ENCODE measurements at places on chromosomes 3 and 15. TPM values are rescaled to one million over a fixed set of nuclear protein-coding genes. Genes with fewer than 3 reads are reported as not detected.
A peak's percentile ranks its signal among the peaks of the same experiment; 100 is the strongest.

The ACKR2 gene
- 1.0 TPM for total RNA-seq

The TMEM266 gene
- not detected for total RNA-seq

The NDUFAF3 gene
- total RNA-seq, result 89.8 TPM

The KNL1 gene
- 1.1 TPM for total RNA-seq

The PLA2G4E gene
- not detected for total RNA-seq

The GATA2 gene
- 4.0 TPM for total RNA-seq

The STRC gene
- total RNA-seq, result 0.35 TPM

The GOLGA6L4 gene
- 8.7 TPM for total RNA-seq

The TBL1XR1 gene
- 132 TPM for total RNA-seq

The SRPRB gene
- total RNA-seq, result 35.1 TPM

The RIOX2 gene
- total RNA-seq, result 23.0 TPM

The C3orf38 gene
- total RNA-seq, result 19.4 TPM

The MAGI1 gene
- total RNA-seq, result 7.3 TPM

The FILIP1L gene
- total RNA-seq, result 59.6 TPM

- DNase-seq, result no peak
Measured at GRCh38 chr3:112519424-112520001, 20.2 kb upstream of the BTLA start.

- peak; percentile 60 for DNase-seq
Measured at GRCh38 chr3:130894130-130894985, 474 bp downstream of the ATP2C1 start.

GRCh38 chr3:15324379-15324808 is 8.0 kb downstream of the SH3BP5 start:
- DNase-seq, result peak; percentile 43

DNA sequence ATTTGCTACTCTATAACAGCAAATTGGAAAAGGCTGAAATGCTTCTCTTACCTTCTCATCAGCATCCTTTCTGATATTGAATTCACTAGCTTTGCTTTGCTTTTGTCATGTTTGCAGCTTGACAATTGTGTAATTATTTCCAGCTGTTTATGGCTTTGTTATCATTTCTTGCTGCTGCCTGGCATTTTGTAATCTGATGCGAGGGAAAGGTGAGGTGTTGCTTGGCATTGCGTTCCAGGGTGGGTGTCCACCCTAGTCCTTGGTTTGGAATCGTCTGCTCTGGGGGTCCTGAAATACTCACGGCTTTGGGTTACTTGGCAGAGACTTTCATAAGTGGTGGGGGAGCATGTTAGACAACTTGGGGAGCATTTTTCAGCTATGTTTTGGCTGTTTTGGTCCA is 2.9 kb downstream of the CACNA2D3 start:
- DNase-seq, result no peak

- no peak for DNase-seq
Measured at GRCh38 chr3:152818027-152818426, 16.9 kb upstream of the P2RY1 start.

DNA sequence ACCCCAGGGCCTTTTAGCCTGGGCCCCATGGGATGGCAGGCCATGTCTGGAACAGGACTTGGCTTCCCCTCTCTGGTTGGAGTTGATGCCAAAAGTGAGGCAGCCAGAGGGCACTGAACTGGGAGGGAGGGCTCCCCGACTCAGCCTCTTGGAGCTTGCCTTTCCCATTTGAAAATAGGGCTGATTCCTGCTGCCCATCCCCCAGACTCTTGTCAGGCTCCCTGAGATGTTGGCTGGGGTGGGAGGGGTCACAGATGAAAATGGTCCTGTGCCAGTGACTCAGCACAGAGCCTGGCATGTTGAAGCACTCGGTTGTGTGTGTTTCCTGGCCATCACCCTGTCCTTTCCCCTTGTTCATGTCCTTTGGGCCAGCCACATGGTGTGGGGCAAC is 6.6 kb downstream of the PPCDC start:
- DNase-seq, result peak; percentile 50

- no peak for DNase-seq
Measured at GRCh38 chr3:14113965-14114635, 10.6 kb downstream of the CHCHD4 start.

GRCh38 chr3:162165346-162165745 is 668.7 kb downstream of the OTOL1 start:
- DNase-seq, result no peak

DNA sequence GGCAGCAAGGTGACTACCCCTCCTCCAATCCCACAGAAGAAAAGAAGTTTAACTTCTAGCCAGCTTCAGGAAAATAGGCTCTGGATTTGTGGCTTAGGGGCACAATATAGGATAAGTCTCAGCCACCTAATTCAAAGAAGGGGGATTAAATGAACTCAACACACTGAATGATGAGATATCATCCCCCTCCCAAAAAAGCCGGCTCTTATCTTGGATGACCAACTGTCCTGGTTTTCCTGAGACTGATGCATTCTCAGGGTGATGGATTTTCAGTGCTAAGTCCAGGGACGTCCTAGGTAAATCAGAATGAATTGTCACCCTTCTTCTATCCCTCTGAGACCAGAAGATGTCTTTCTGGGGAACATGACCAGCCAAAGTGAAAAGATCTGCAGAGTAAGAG is 487.0 kb upstream of the PROK2 start:
- DNase-seq, result no peak

GRCh38 chr3:102136183-102136582 is 286.9 kb downstream of the NFKBIZ start:
- DNase-seq, result no peak

DNA sequence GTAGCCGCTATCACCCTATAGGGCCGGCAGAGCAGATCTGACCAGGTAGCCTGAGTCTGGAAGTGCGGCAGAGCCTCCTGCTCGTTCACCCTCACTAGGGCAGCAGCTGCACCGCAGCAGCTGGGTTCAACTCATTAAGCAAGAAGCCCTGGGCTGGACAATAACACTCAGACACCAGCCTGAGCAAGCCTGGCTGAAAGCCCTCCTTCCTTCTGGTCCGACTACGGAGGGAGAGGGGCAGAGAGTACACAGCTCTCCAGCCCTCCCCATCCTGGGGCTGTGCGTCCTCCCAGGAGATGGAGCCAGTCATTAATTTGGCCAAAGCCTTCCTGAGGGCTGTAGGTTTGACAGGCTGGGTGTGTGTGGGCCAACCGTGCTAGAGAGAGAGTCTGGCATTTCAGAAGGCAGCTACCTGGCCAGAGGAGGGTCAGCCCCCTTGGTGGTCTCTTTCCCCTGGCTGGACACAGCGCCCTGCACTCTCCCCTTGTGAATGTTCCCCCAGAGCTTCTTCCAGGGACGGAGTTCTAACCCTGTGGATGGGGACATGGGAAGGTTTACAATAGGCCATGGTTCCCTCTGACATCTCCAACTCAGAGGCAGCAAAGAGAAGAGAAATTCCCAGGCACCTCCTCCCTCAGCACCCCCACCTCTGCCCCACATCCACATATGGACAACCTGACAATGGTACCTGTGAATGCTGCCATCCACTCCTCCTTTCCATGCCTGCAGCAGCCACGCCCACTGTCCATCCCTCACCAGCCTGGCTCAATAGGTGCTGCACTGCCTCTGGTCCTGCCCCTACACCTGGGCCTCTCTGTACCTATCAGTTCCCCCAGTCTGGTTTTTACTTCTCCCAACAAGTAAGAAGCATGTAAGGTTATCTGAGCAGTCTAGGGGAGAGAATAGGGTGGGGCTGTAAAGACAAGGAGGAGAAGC is 6.5 kb downstream of the CHRNB4 start:
- DNase-seq, result no peak

- DNase-seq, result no peak
Measured at GRCh38 chr3:129822679-129823078, 70.8 kb downstream of the TMCC1 start.

- DNase-seq, result no peak
Measured at GRCh38 chr3:30951826-30952225, 57.4 kb upstream of the GADL1 start.

- DNase-seq, result no peak
Measured at GRCh38 chr15:90078965-90079364, 23.3 kb downstream of the IDH2 start.

- DNase-seq, result no peak
Measured at GRCh38 chr15:42368096-42368495, 8.8 kb downstream of the CAPN3 start.

DNA sequence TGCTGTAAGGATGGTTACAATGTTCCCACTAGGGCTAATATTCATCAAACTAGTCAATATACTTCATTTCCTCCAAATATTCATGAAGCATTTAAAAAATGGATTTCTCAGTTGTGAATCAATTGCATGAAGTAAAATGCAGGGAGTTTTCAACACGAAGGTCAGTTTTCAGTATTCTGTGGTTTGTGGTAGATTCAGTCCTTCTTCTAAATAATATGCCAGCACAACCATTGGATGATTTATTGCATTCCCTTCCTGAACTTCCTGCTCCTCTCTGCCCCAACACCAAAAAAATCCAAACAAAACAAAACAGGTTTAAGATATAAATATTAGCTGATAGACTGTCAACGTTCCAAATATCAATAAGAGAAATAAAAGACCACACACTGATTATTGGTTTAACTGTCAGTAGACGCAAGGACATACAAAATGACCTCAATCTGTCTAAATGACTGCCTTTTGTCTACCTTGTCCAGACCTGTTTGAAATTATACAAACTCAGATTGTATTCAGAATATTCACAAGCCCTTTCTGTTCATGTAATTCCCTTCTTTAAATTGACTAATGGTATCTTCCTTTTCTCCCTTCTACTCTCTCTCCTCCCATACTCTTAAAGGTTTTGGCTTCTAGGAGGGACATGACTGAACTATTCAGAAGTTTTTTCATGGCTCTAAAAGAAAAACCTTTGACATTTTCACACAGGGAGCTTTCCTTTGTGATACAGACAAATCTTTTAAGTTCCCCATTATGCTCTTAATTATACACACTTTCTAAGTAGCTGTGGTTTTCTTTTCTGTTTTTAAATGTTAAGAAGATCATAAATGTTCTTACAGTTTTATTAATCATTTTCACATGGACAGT is 92.6 kb upstream of the STT3B start:
- DNase-seq, result no peak

DNA sequence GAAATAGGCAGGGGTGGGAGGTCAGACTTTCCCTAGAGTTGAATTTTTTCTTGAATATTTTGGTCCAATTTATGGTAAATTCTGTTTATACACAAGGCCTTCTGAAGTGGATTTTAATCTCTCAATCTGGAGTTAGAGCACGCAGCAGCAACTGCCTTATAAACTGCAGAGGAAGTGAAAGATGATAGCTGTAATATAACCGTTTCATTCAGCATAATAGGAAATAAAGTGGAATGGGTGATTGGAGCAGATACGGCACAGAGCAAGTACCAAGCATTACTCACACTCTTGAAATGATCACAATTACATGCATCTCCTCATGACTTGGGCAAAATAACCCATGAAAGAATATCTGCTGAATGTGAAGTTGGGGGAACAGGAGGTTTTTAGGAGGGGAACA is 106.8 kb downstream of the ARRDC4 start:
- no peak for DNase-seq

GRCh38 chr15:73287019-73287418 is 81.7 kb downstream of the HCN4 start:
- no peak for DNase-seq

DNA sequence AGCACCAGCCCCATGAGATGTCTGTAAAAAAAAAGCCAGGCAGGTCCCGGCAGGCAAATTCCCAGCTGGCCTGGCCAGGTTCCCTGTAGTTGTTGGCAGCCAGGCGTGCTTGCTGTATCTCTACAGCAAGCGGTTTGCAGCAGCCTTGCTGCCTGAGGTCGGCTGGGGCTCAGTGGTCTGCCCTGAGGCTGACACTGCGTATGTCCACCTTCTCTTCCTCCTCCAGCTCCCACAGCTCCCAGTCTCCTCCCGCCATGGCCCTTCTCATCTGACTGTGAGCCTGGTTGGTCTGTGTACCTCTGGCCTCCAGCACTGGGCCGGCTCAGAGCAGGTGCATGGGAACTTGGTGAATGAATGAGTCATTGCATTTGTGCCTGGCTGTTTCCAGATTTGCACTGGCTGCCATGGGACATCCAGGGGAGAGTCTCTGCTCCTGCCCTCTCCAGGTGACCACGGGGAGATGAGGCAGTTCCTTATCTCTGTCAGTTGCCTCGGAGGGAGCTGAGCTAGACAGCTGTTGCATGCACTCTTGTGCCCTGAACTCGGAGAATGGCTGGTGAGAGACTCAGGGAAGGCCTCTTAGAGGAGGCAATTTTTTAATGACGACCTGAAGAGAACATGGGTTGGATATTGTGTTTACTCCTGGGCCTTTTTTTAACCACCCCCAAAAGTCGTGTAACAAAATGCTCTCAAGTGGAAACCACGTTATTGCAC is 43.0 kb downstream of the SPSB4 start:
- peak; percentile 66 for DNase-seq

DNA sequence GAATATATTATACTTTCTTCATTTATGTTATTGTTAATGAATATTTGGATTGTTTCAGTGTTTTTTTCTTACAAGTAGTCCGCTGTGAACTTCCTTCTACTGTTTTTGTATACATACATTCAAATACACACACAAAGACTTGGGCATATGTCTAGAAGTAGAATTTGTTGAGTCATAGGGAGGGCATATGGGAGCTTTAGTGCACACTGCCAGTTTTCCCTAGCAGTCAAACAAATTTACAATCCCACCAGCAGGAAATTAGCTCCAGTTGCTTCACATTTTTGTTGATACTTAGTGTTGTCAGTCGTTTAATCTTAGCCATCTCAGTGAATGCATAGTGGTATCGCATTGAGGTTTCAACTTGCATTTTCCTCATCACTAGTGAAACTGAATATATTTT is 492.3 kb downstream of the DIPK2A start:
- no peak for DNase-seq

DNA sequence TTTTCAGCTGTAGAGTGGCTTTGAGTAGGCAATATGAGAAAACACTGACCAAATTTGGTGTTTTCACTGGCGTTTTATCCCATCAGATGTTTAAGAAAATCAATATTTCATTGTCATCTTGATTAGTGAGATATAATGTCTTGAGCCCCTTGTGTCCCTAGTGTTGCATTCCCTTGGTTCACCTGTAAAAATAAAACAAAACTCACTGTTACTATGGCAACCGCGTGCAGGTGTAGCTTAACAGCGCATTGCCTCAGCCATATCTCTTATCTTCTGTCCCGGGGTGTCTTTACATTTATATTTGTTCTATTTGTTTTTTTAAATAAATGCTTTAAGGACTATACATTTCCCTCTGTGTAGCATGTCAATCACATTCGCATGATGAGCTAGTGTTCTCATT is 551.6 kb downstream of the ZIC1 start:
- DNase-seq, result no peak

GRCh38 chr3:42084586-42084985 is 6.6 kb upstream of the TRAK1 start:
- no peak for DNase-seq
